GOT3 (cell line): ENCODE measurements at places on chromosomes 6 and 20.

DNA sequence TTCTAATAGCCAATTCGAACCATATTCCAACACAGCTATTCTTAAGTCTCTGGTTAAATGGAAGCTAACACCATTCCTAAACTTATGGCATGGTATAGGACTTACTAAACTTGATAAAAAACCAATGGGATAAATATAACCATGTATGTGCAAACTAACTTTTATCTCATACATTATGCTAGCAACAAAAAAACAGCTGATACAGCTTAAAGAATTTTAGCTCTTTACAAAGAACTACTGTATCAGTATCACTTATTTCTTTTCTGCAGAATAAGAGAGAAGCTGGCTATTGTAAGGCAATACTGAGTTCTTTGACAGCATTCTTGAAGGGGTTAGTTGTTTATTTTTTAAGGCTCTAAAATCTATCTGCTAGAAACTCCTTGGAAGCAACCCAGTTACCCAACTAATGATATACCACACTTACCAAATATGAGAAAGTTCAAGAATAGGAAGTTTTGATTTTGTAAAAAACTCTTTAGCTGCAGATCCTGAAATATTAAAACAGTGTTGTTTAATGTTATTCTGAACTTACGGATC is 44.9 kb downstream of the REPS1 start:
- DNase-seq: no peak

DNA sequence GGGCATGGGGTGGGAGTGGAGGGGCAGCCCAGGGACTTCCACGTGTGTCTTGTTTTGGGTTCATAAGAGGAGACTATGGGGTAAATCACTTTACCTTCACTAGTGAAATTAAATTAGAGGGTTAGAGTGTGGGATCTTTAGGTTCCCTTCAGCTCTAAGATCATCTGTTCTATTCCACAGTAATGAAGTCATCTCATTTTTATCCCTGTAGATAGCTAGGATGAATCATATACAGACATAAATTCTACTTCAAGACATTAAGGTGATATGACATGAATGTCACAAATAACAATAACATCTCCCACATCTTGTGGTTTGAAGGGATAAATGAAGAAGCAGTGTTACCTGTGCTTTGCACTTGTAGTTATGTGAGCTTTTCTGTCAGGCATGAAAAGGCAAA is 83.8 kb downstream of the ELOVL4 start:
- no peak for DNase-seq

DNA sequence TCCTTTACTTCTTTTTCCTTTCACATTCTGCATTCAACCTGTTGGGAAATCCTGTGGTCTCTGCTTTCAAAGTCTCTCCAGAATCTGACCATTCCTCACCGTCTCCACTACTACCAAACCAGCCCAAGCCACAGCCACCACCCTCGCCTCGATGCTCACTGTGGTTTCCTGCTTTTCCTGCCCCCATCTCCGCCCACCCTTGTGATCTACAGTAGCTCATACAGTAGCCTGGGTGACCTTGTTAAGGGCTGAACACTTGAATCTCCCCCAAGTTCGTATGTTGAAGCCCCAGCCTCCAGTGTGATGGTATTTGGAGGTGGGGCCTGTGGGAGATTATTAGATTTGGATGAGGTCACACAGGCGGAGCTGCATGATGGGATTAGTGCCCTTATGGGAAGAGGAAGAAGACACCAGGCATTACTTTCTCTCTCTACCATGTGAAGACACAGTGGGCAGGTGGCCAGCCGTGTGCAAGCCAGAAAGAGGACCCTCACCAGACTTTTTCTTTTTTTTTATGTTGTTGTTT is 189.0 kb upstream of the UST start:
- DNase-seq: no peak

GRCh38 chr20:1877609-1878200 is 17.5 kb upstream of the SIRPA start:
- DNase-seq: no peak

DNA sequence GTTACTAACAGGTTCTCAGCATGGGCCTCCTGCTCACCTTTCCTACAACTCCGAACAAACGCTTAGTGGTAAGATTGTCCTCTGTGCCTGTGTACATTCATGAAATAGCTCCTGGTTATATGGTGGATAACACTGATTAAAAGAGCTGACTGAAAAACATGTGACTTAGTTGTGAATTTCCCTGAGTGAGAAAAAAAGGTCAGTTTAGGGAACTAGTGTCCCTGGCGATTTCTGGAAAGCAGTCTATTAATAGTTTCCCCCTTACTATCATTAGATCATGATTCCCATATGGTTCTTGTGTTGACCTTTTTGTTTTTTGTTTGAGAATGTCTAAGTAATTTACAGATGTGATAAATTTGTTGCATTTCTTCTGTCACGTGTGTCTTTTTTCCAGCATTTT is 15.6 kb downstream of the SNRPC start:
- no peak for DNase-seq

DNA sequence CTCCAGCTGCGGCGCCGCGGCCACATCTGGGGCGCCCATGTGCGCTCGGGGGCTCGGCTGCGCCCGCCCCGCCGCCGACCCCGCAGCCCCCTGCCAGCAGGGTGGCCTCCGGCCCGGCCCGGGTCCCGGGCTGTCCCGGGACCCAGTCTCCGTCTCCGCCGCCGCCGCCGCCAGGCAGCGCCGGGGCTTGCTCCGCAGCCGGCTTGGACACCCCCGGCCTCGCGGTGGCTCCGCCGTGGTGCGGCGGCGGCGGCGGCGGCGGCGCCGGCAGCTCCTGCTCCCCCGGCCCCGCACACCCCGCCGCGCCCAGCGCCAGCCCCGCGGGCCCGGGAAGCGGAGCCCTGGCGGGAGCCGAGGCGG is 219 bp downstream of the ISM1 start:
- DNase-seq: no peak

DNA sequence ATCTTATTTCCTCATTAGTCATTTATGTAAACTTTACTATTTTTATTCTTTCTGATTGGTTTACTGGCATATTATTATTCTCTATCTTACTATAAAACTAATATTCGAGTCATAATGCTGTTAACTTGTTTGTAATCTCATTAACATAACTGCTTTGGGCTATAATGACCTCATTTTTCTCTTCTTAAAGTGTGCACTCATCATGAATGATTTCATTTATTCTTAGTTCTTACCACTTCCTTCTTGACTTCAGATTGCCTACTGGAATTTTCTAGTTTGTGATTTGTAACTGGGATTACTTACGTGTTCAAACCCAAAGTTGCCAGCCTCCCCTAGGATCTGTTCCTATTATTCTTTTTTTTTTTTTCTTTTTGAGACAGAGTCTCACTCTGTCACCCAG is 91.8 kb upstream of the TNFAIP3 start:
- DNase-seq: no peak

- DNase-seq: no peak
These were observed 320.0 kb downstream of the NKAIN2 start for GRCh38 chr6:124123617-124124209.

- no peak for DNase-seq
These were observed 7.5 kb upstream of the FOXC1 start for GRCh38 chr6:1602049-1602713.

- no peak for DNase-seq
These were observed 65.9 kb downstream of the PREP start for GRCh38 chr6:105336986-105337385.

DNA sequence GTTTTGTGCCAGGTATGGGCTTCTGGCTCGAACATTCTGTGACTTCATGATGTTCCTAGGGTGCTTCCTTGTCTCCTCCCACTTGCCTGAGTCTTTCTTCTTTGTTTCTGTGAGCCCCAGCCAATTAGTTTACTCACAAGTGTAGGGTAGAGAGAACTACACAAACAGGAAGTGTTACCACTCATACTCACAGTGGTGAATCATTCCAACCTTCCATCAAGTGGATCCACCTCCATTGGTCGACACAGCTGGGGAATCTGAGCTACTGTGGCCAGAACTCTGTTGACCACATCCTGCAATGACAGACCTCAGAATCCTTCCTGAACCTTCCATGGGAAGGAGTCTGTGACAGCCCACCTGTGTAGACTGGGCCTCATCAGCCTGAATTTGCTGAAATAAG is 76.8 kb downstream of the UNC5CL start:
- no peak for DNase-seq

DNA sequence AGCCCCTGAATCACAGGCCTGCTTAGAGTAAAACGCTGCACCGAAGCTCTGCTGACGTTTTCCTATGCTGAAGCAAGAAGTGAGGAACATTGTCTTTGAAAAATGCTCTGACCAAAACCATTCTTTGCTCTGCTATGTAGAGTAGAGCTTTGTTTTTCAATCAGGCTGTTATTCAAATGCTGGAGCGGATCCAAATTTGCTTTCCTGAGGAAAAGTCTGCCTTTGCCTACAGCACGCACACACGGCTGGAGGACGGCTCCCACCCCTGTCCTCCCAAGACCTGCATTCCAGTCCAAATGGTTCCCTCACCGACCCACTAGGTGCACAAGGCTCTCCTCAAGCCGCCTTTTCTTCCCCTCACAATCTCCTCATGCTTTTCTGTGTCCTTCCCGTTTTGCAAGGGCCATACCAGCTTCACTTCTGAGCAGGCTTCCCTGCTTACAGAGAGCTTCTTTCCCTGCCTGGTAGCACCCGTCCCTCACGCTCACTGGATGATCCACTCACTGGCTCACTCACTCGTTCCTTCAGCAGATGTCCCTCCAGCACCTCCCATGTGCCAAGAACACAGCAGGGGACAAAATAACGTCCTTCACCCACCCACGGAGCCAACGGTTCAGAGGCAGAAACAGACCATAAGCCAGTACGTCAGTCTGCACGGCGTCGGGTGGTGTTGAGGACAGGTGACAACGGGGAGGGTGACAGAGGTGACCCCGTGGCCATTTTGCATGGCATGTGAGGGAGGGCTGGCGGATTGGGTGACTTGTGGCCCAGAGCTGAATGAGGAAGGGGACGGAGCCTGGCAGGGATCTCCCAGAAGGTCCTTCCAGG is 137.9 kb upstream of the NEDD9 start:
- DNase-seq: no peak

DNA sequence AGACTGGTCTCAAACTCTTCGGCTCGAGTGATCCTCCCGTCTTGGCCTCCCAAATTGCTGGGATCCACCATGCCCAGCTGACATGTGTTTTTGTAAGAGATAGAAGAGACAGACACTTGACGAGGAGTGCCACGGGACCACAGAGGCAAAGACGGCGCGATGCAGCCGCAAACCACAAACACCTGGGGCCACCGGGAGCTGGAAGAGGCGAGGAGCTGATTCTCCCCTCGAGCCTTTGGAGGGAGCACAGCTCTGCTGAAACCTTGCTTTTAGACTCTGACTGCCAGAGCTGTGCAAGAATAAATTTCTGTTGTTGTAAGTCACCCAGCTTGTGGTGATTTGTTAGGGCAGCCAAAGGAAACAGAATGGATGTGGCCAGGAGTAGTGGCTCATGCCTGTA is 46.9 kb downstream of the TFAP2C start:
- no peak for DNase-seq

DNA sequence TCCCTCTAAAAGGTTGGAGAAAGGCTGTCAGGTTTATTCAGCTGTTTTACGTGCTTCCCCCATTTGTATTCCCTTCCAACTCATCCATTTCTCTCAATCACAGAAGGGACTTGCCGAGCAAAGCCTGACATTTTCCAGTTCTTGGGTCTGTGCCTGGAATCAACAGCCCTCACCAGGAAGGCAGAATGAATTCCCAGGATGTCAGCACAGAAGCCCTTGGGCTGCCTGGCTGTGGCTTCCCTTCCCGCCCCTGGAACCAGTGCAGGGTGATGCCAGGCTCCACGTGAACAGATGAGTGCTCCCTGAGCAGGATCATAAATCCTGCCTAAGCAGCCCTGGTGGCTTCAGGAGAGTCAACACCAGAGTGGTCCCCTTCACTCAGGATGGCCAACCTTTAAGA is 86.1 kb upstream of the CD83 start:
- DNase-seq: no peak

GRCh38 chr6:26284537-26285142 is 80.4 kb upstream of the BTN3A2 start:
- DNase-seq: no peak

- no peak for DNase-seq
These were observed 137.0 kb upstream of the HEY2 start for GRCh38 chr6:125612345-125612846.

GRCh38 chr20:23092384-23092756 is 6.2 kb upstream of the CD93 start:
- no peak for DNase-seq

GRCh38 chr6:50543666-50544065 is 169.7 kb upstream of the TFAP2D start:
- no peak for DNase-seq

DNA sequence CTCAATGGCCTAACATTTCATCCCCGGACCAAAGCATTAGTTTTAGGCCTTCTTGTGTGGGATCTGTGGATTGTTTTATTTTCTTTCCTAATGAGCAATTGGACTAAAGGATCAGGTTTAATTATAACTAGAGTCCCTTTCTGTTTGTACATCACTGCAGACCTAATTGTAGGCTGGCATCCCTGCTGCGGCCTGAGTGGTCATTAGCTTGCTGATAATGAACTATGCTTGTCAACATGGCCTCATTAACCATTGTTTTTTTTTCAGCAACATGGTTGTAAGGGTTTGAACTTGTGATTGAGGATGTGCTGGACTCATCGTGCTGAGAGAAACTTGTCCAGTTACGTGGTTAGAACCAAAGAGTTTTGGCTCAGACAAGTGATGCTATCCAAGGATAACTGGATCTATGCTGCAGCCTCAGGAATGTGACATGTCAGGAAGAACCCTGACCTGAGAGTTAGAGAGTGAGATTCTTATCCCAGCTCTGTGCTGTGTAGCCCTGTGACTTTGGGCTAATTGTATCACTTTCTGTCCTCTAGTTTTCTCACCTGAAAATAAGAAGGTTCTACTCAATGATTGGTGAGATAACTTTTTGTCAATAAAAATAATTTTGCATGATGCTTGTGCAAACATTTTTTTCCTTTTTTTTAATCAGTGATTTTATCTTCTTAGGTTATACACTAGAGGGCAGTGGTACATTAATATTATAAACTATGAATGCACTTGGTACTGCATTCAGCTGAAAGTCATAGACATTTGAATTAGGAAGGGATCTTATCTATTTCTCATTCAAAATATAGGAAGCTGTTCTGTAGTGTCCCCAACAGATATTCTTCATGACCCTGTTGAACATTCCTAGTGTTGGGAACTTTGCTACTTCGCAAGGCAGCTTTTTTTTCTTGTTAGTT is 140.9 kb downstream of the RNF144B start:
- no peak for DNase-seq

DNA sequence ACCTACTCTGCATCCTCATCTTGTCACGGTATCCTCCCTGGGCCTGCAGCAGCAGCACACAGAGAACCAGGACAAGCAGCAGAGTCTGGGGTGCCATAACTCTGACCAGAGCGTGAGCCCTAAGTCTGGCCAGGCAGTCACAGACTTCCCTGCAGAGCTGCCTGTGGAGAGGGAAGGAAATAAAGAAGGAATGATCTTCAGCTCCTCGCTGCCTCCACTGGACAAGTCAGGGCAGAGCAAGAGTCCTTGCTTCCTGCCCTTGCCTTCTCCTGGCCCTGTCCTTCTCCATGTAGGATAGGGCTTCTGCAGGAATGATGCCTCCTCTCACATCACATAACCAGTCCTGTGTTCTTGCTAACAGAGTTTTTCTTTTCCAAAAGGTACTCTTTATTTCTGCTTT is 15.9 kb upstream of the WFDC11 start:
- no peak for DNase-seq
